Activated naive CD8-positive, alpha-beta T cell treated with anti-CD3 and anti-CD28 coated beads, Interleukin-2, amount 50 U/mL, for 24 hours (primary cell): ENCODE measurements at places on chromosomes 7 and 10.
A peak's percentile ranks its signal among the peaks of the same experiment; 100 is the strongest.

GRCh38 chr10:123518765-123519164 lies 147.4 kb upstream of the GPR26 start:
- DNase-seq: no peak

DNA sequence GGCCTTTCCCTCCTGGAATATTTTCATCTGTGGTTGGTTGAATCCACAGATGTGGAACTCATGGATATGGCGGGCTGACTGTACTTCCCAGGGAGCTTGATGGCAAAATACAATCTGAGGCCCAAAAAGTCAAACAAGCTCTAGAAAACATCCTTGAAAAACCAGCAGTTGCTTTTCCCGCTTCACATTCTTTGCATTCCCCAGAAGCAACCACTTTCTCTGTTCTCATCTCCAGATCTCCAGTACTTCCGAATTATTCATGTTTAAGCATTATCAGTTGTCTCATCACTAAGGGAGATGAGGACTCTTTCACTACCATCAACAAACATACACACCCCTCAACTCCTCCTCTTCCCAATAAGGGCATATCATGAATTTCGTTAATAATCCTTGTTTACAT lies 55.3 kb downstream of the KIF5B start:
- no peak for DNase-seq

DNA sequence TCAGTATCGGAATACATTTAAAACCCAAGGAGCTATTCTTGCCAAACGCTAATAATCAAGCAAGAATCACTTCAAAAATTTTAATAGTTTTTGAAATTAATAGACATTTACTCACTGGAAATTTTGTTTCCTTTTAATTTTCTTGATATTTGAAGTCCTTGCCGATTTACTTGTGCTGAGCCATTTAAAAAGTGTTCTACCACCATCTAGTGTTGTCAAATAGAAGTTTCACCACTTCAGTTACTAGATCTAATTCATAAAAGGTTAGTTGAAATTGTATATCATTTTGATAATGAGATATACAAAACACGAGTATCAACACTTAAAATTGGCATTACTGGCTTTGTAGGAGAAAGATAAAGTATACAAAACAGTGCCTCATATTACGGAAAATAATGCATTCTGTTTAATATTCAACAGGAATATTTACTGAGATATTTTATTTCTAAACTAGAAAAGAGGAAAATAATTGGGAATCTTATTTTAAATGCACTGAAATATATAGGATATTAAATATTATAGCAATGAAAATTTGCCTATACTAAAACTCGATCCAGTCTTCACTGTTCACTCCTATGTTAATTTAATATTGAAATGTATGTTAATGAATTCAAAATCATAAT lies 664.8 kb upstream of the SEMA3D start:
- no peak for DNase-seq

DNA sequence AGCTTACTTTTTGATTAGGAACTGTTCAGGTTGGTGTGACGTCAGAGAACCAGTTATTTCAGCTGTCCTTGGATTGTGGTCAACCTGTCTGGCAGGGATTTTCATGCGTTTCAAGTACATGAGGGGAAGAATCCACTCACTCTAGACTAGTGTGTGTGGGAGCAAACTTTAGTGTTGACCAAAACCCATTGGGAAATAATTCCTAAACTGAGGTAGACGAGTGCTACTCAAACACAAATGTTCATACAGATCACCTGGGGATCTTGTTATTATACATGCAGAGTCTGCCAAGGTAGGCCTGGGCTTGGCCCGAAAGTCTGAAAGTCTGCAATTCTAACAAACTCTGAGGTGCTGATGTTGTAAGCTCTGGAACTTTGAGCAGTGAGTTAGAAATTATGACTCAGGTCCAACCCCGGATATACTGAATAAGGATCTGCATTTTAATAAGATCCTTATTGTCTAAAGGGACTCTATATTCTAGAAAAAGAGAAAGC lies 111.1 kb upstream of the CREB5 start:
- DNase-seq: no peak

GRCh38 chr10:10213237-10213636 lies 804.4 kb upstream of the CELF2 start:
- DNase-seq: no peak

- peak; percentile 66 for DNase-seq
Measured at GRCh38 chr7:76515999-76516443, 5.7 kb downstream of the UPK3B start.

DNA sequence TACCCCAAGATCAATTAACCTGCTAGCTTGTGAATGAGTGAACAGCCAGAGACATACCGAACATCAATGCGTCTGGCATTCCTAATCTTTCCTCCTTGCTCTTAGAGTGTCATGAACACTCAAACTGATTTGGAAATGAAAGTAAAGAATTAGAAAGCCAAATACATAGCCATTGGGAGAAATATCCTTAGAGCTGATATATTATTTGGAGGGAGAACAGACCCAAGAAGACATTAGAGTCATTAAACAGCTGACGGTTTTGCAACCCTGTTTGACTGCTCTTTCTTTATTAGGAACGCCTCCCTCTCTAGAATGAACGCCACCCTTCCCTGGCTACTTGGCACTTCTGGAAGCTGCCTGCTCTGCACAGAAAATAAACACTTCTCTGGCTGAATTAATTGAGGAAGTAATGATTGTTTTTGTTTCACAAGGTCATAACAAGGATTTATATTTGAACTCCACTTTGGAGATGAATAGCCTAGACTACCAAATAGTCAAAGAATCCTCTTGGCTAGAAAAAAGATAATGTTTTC lies 42.8 kb downstream of the CTTNBP2 start:
- no peak for DNase-seq

DNA sequence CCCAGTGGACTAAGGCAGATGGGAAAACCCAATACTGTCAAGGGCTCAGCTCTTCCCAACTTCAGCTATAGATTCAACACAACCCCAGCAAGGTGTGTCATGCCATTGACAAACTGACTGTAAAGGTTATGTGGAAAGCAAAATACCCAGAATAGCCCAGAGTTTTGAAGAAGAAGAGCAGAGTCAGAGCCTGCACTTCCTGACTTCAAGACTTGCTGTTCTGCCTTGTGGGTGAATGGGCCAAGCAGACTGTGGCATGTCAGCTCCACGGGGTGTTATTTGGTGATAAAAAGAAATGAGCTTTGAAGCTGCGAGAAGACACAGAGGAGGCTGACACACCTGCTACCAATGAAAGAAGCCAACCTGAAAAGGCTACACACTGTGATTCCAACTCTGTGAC lies 89.7 kb downstream of the NKX6-2 start:
- DNase-seq: no peak

DNA sequence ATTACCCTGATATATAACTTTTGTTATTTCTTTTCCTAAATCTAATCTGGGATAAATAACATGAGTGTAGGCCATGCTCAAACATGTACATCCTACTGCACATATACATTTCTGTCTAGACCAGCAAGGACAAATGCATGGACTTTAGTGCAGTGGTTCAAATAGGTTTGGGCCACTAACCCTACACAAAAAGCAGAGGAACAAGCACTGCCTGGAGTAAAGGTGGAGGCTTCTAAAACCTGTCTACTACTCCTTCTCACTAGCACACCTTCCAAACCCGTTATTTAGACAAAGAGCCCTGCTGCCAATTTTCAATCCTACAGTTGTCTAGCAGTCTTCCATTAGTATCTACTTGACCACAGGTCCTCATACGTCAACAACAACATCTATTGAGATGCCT lies 34.8 kb downstream of the SGCE start:
- DNase-seq: no peak

GRCh38 chr10:62330213-62330612 lies 44.0 kb upstream of the ZNF365 start:
- DNase-seq: no peak

DNA sequence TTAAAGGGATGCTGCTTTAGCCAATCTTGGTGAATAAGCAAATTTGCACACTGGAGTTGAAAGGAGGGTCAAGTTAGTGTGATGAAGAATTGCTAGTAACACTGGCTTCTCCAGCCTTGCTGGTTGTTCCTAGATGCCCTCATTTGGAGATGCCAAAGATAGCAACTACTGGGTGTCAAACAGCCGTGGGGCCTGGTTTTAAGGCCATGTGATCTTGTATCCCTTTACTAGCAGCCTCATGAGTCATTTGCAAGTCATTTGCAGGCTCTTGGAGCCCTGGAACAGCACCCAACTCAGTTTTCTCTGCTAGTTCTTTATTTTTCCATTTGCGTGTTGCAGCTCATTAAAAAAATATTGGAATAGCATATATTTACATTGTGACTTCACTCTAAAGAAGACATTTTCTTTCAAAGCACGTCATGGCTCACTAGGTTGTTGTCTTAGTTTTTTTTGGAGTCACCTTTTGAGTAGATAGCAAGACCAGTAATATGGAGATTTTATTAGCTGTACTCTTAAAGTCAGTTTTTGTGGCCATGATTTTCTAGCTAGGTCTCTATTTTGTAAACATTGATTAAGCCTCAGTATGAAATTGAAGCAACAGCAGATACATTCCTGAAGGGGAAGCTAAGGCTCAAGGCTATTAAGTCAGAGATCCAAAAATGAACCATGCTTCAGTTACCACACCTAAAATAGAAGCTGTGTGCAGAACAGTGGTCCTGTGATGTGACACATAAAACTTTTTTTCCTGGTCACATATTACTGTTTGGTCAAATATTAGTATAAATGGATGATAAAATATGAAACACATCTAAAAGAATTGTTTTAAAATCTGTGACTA lies 1.3 kb downstream of the LSMEM1 start:
- no peak for DNase-seq

- DNase-seq: no peak
Measured at GRCh38 chr10:26172131-26172530, 44.4 kb upstream of the GAD2 start.

GRCh38 chr10:22611425-22612115 lies 102.8 kb downstream of the PIP4K2A start:
- no peak for DNase-seq

GRCh38 chr10:5958675-5959074 lies 18.7 kb downstream of the IL15RA start:
- no peak for DNase-seq

GRCh38 chr7:158387546-158387891 lies 200.1 kb downstream of the PTPRN2 start:
- no peak for DNase-seq

DNA sequence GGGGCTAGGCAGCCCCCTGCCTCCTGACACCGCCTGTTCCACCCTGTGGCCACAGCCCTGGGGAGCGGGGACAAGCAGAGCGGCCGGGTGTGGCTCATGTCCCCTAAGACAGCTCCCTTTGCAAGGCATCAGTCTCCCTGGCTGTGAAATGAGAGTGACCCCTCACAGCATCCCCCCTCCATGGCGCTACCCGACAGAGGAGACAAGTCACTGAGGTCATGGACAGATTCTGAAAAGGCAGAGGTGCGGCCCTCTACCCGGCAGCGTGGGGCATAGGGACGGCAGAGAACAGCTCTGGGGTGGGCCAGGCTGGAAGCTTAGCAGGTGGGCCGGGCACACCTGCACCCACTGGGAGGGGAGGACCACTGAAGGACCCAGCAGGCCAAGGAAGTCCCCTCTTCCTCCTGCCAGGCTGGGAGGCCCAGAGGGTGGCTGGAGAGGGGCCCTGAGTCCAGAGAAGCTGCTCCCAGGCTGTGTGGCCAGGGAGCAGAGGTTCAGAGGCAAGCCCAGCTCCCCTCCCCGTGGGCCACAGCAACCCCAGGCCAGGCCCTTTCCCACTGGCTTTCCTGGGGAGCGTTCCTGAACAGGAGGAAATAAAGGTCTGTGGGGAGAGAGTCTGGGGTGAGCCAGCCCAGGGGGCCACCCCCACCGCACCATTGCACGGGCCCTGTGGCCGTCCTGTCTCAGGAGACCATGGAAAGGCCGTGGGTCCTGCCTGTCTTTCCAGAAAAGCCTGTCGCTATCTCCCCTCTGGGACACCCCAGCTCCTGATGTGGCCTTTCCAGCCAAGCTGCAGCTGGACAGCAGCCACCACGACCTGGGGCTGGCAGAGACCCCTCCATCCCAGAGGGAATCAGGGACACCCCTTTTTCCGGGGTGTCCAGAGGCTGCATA lies 1.7 kb downstream of the ADAP1 start:
- DNase-seq: no peak

DNA sequence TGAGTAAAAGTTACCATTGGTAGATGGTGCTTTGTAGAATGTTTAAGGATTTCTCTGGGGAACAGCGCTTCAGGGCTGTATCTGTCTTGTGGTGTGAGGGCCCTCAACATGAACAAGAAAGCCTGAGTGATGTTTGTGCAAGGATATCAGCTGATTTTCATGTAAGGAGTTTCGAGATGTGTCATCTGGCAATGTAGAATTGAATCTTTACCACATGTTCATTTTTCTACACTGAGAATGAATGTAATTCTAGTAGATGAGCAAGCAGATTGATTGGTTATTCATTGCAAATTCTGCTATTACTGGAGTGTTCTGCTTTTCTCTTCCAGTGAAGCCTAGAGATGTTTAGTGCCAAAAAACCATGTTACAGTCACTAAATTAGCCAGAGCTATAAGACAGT lies 87.7 kb downstream of the ST7 start:
- no peak for DNase-seq

GRCh38 chr10:13758312-13758711 lies 171.5 kb downstream of the PRPF18 start:
- no peak for DNase-seq

DNA sequence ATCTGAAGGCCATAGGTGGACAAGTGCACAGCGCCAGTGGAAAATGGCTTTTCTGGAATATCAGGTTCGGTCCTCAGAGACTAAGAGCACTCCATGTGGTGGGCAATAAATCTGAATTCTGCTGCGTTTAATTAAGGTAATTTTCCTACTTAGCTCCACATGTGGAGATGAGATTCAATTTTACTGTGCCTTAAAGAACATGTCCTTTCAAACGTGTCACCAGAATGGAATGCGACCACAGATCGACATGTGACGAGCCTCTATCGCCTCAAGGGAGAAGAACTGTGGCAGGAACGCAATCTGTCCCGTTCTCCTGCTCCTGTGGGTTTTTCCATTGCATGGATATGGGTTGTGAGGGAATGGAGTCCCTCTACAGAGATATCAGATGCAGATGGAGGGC lies 205.3 kb upstream of the ZNF32 start:
- no peak for DNase-seq

GRCh38 chr7:130341882-130342281 lies 2.7 kb upstream of the CPA5 start:
- DNase-seq: no peak

- DNase-seq: no peak
Measured at GRCh38 chr10:78856421-78856820, 212.3 kb upstream of the ZMIZ1 start.

DNA sequence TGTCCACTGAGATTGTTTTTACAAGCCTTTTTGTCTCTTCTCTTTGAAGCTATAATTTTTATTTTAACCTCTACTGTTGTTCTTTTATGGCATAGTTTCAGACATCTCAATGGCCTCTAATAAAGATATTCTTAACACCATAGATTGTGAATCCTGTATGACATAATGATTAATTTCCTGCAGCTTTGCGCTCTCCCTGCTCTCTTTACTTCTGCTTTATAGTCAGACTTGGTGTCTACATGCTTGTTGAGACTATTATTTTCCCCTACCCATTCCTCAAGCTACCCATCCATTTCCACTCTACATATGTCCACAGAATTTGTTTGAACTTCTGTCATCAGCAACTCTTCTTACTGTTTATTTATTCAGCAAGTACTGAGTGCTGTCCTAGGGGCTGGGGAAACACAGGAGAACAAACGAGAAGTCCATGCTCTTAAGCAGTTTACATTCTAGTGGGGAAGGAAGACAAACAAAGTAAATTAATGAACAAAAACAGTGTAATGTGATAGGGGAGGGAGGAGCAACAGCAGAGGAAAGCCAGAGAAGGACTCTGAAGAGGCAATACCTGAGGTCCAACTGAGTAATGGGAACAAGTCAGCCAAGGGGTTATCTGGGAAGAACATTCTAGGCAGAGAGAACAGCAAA lies 110.1 kb downstream of the CDK14 start:
- DNase-seq: no peak

GRCh38 chr10:101216207-101217043 lies 12.8 kb downstream of the LBX1 start:
- DNase-seq: no peak
